ENCODE measurements at places on chromosomes 6 and 20. TPM values are rescaled to one million over a fixed set of nuclear protein-coding genes. Genes with fewer than 3 reads are reported as not detected.

RHAG gene
- total RNA-seq, result 0.42 TPM

TP53INP2 gene
- 52.5 TPM for total RNA-seq

GRCh38 chr20:62892348-62893304 lies 31.0 kb upstream of the TCFL5 start:
- H3K27ac ChIP-seq, result no peak overlapping the region
- peaks cover 69% of the 10 kb centered on the region for H3K36me3 ChIP-seq
- H3K4me1 ChIP-seq, result peaks cover 7% of the 10 kb centered on the region
- H3K27me3 ChIP-seq, result no peaks in the 10 kb centered on the region
- DNase-seq, result no peak

DNA sequence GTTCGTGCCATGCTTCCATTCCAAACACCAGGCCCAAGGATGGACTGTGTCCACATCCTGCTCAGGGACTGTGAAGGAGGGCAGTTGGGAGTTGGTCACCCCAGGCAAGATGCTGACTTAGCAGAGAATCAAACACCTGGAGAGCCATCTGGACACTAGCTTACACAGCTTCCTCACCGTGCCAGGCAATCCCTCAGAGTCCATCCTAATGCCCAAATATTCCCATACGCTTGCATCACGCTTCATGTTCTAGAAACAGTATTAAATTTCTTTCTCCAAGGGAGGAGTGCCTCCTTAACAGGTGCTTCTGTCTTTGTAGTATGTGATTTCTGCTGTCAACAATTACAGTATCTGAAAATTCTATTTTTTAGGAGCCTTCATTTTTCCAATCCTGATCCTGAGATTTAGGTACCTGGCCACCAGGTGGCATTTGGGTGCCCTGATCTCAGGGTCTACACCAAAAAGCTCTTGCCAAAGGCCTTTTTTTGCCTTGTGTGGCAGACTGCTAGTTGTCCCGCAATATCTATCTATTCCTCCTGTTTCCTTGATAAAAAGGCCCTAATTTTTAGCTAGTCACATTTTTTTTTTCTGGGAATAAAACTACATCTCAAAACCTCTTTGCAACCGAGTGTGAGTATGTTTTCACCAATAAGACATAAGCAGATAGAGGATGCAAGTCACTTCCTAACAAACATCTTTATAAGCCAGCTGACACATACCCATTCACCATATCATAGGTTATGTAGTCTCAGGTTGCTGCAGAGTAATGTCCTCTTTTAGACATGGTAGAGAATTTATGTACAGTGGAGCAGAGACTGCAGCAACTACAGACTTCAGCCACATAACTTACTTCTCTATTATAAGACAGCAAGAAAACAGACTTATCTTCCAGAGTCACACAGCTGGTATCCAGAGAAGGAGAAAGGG lies 85.0 kb downstream of the PREP start:
- no peaks in the 10 kb centered on the region for H3K27me3 ChIP-seq
- H3K36me3 ChIP-seq, result peaks cover 9% of the 10 kb centered on the region
- H3K27ac ChIP-seq, result no peak overlapping the region
- no peak overlapping the region for H3K4me3 ChIP-seq
- H3K4me1 ChIP-seq, result no peaks in the 10 kb centered on the region

GRCh38 chr6:87728706-87729105 lies 26.7 kb upstream of the AKIRIN2 start:
- H3K27ac ChIP-seq, result no peak overlapping the region
- peaks cover 24% of the 10 kb centered on the region for H3K4me1 ChIP-seq
- DNase-seq, result no peak
- no peak overlapping the region for H3K4me3 ChIP-seq
- H3K36me3 ChIP-seq, result no peaks in the 10 kb centered on the region

DNA sequence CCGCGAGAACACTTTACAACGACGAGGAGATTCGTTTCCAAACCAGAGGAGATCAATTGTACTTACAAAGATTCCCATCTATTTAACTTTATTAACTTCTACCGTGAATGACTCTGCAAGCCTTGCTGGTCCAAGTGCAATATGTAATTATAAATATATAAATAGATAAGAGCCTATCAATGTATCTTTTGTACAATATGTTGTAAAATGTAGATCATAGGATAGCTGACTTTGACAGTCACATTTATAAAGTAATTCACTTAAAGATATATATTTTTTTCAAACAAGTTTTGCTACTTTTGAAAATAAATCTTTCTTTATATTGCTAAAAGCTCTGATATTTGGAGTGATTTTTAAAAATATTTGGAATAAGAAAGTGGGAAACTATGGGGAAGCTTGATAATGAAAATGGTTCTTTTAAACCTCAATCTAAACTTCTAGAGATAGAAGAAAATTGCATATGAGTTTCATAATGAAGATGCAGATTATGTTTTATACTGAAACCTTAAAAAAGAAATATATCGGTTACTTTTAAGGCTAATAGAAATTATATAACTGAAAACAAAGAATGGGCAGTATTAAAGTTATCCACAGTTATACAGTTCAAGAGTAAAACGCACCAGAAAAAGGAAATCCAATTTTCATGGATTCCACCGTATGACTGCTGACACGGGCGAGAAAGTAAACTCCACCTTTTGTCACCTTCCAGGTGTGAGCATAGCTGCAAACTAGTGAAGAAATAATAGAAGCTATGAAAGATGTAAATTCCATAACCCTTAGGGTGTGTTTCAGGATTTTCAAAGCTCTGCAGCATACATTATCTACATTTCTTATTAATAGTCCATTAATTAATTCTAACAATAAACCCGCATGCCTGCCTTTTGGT lies 3.3 kb downstream of the TCF21 start:
- peaks cover 84% of the 10 kb centered on the region for H3K4me1 ChIP-seq
- peak overlapping the region; percentile 89 for H3K4me3 ChIP-seq
- no peaks in the 10 kb centered on the region for H3K27me3 ChIP-seq
